Fibroblast of the aortic adventitia (primary cell): ENCODE measurements at places on chromosomes 2 and 18.

- DNase-seq = no peak
Observed at GRCh38 chr2:53424902-53425301, 342.7 kb upstream of the CHAC2 start.

DNA sequence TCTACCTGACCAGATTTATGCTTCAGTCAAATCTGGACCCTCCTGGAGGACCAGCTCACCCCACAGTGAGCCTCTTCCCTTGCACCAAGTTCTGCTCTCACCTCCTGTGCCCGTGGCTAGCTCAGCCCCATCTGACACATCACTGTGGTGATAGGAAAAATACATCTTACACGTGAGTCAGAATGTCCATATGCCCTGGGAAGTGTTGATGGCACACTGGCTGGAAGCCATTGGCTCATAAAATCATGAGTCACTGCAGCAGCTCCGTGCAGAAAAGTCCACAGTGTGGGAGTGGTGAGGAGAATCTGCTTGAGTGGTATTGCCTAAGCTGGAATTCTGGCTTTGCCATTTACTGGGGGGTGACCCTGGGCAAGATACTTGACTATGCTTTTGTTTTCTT lies 42.6 kb upstream of the RAPGEF4 start:
- DNase-seq = peak; percentile 97

GRCh38 chr2:180411661-180412060 lies 404.6 kb upstream of the CWC22 start:
- no peak for DNase-seq

DNA sequence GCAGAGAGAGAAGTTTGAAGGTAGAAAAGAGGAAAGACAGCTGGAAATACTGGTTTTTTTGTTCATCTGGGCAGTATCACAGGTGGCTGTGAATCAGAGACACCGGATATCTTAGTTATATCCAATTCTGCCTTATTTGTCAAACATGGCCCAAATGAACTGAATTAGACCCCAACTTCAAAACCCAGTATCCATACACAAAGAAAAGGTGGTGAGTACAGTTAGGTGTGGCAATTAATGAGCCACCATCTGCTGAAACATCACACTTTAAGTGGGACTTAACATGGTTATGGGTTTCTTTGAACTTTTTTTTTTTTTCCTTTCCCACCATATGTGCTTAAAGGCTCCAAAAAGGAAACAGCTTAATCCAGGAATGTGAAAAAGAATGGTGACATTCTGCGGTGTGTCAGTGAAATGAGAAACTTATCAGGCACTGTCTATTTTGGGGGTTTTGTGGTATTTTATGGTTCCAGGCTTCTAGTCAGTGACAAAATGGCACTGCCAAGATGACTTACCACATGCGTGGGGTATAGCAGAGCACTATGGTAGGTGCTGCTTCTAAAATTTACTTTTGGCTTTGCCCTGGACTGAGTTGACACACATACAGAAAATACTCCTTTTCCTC lies 5.0 kb upstream of the TMEM178A start:
- no peak for DNase-seq

DNA sequence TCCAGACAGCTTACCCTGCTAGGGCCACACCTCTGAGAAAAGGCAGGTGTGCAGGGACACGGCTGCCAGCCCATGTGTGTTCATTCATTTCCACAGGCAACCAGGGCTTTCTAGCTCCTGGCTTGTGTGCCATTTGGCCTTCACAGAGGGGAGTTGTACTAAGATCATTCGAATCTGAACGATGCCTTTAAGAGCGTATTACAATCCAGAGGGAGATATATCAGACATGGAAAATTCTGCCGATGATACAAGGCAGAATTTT lies 64.2 kb upstream of the OTOF start:
- no peak for DNase-seq

DNA sequence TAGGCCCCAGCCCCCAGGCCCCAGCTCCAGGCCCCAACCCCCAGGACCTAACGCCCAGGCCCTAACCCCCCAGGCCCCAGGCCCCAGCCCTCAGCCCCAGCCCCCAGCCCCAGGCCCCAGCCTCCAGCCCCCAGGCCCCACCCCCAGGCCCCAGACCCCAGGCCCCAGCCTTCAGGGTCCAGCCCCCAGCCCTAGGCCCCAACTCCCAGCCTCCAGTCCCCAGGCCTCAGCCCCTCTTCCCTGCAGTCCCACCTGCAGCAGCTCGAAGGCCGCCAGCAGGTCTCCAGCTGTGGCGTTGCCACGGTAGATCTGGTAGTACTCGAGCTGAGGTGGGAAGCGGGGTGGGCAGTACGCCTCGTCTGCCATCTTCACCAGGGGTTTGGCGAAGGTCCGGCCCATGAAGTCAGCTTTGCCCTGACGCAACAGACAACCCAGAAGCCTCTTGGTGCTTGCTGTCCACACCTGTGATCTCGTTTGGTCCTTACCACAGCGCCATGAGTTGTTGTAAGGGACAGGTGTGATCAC lies 3.6 kb downstream of the OTOF start:
- no peak for DNase-seq

DNA sequence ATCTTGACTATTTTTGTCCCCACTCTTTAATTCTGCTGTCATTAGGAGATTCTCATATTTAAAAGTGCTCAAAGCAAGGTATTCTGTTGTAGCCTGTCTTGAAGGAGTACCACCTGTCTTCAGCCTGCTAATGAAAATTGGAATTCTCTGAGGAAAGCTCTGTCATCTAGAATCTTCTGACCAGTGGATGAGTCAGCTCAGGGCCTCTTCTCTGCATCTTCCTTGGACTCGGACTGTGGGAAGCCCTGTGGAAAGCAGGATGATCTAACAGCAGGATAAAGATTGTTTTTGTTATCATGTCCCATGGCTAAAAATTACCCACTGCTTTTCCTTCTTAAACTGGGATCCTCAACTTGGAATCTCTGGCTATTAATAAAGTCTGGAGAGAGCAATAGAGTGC lies 18.7 kb upstream of the TMEM200C start:
- DNase-seq = no peak

- DNase-seq = no peak
Observed at GRCh38 chr2:10891390-10891789, 20.3 kb upstream of the KCNF1 start.

DNA sequence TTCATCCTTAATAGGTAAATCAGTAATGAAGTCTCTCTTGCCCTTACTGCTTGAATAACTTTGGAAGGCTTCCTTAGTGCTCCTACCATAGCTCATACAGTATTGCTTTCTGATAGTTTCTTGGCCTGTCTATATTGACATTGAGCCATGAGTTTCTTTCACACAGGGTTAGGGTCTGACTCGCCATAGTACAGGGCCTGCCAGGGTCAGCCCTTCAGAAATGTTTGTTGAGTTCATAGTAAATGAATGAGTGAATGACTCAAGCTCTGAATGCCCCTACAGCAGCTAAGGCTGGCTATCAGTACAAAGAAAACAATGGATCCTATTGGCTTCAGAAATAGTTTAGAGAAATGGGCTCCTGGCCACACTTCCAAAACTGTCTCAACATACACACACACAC lies 65.0 kb upstream of the LRATD1 start:
- peak; percentile 27 for DNase-seq

GRCh38 chr2:175055993-175056392 lies 50.8 kb upstream of the CHN1 start:
- DNase-seq = peak; percentile 9

GRCh38 chr2:126970583-126970982 lies 71.9 kb downstream of the TEX51 start:
- no peak for DNase-seq

DNA sequence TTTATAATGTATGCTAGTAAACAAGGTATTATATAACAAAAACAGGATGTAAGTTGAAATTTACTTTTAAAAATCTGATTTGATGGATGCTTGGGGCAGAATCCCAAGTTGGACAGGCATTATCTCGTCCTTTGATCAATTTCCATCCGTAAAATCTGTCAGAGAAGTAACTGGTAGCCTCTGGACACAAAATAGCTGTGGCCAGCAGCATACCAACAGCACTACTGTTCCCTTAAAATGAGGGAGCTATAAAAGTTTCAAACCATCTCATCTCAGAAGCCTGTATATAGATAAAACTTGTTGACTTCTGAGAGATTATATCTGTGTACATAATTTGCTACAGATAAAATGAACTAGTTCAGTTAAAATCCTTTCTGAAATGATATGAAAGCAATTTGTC lies 14.7 kb upstream of the METAP1D start:
- DNase-seq = no peak

DNA sequence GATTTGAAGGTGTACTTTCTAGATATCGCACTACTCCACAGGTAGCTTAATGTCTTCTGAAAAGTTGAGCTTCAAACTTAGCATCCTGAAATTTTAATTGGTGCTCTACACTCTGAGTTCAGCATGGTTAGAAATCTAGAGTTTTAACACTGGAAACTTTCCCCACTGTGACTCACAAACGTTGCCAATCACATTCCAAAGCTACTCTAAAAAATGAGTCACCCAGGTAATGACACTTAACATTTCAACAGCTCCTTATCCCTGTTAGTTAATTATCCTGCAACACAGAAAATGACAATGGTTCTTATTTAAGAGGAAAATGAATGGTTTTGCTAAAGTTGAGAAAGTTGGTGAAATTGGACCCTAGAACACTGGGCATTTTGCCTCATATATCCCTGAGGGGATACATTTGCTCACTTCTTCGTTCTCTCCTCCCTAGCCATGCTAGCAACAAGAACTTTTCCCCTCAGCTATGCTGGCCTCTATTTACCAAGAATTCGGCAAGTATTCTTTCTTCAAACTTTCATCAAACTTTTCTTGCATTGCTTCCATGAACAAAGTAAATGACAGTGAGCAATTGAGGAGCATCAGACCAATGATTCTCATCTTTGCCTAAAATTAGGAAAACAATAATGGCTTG lies 1024.1 kb upstream of the KLHL29 start:
- no peak for DNase-seq

- DNase-seq = no peak
Observed at GRCh38 chr2:109632158-109632789, 18.1 kb downstream of the SOWAHC start.

DNA sequence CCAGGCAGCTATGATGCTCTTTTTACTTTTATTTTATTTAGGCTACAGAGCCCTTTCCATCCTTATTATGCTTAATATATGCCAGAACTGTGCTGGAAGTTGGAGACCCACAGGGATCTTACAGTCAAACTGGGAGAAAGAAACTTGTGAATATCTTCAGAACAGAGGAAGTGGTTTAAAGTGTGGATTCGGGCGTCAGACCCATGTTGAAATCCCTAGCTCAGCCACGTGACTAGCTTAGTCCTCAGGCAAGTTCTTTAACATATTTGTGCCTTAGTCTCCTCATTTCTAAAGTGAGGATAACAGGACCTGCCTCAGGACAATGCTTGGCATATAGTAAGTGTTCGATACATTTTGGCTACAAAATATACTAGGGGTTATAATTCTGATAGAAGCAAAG lies 59.1 kb downstream of the MAP3K20 start:
- no peak for DNase-seq

DNA sequence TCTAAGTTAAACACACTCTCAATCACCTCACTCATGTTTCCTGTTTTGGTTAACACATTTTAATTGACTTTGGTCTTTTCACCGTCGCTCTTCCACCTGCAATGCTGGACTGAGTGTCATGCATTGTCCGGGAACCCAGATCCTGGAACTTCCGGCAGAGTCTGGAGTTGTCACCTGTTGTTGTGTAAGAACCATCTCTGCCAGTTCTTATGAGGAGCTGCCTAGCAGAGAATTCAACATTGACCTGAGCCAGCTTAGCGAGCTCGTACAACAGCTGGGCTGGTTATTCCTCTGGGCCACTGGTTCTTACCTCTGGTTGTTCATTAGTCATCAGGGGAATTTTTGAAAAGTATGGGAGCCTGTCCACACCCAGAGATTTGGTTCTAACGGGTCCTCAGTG lies 75.7 kb downstream of the BCL2L11 start:
- no peak for DNase-seq

DNA sequence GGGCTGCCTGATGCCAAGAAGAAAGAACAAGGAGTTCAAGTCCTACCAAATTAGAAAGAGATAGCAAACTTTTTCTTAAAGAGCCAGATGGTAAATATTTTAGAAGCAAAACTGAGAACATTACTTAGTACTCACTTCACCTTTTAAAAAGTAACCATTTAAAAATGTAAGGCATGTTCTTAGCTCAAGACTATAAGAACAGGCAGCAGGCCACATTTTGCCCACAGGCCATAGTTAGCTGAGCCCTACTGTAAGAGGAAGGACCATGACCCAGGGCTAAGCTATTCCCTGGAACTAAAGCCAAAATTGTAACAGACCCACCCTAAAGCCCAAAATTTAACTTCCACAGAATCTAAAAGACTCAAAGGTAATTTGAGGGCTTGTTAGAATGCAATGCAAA lies 31.3 kb downstream of the USP40 start:
- DNase-seq = peak; percentile 6

DNA sequence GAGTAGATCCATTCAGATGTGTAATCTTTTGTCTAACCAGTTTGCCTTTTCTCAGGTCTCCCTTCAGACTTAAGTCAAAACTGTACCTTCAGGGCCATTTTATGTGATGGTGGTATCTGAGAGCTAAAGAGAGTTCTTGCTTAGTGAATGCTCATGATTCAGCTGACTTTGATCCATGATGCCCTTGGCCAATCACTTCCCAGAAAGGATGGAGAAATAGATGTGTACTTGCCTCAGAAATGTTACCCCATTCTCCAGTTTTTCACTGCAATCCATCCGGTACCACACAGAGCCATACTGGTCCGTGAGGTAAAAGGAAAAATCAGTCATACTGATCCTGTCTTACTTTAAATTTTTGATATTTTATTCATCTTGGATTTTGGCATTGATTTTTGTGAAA lies 234.8 kb upstream of the PIK3C3 start:
- no peak for DNase-seq

GRCh38 chr2:143604566-143604959 lies 475.3 kb downstream of the ARHGAP15 start:
- no peak for DNase-seq

GRCh38 chr2:191983186-191983585 lies 136.3 kb upstream of the CAVIN2 start:
- DNase-seq = no peak

DNA sequence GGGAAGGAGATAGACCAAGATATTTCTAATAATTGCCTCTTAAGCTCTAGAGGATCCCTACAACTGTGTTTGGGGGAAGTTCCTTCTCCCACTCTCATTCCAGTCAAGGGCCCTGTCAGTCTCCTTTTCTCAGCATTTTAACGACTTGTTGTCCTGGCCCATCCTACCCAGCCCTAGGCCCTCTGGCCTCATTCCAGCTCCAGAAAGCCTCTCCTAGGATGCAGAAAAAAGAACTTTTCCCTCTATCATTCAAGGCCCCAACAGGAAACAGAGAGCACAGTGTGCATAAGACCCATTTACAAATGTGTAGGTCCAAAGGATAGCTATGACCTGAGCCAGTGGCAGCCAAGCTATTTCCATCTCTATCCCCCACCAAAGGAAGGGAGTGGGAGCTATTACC lies 14.0 kb downstream of the PKDCC start:
- DNase-seq = no peak

- no peak for DNase-seq
Observed at GRCh38 chr2:84870306-84870705, 10.6 kb downstream of the TRABD2A start.
